ENCODE measurements at places on chromosomes 2 and 18.
A peak's percentile ranks its signal among the peaks of the same experiment; 100 is the strongest.

- DNase-seq = peak; percentile 34
Measured at GRCh38 chr2:19955544-19956422, 34.1 kb downstream of the WDR35 start.

GRCh38 chr2:85596026-85596333 lies 435 bp downstream of the RNF181 start:
- DNase-seq = peak; percentile 45

GRCh38 chr2:62344472-62344871 lies 148.6 kb downstream of the B3GNT2 start:
- no peak for DNase-seq

DNA sequence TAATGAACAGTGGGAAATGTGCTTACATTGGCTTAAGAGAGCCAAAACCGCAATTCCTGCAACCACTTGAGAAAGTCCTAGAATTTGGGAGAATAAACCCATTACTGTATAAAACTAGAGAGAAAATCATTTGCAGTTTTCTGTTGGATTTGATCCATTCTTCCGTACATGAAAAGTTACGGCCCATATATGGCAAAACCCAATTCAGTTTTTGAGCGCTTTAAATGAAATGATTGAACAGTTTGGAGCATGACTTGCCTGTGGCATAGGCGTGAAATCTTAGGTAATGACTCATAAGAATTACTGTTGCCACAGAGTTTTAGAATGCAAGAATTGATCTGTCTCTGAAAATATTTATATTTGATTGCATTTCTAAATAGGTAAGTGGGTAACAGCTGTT lies 52.0 kb downstream of the PHLPP1 start:
- DNase-seq = no peak

- no peak for DNase-seq
Measured at GRCh38 chr18:31243740-31244512, 74.0 kb upstream of the DSG1 start.

DNA sequence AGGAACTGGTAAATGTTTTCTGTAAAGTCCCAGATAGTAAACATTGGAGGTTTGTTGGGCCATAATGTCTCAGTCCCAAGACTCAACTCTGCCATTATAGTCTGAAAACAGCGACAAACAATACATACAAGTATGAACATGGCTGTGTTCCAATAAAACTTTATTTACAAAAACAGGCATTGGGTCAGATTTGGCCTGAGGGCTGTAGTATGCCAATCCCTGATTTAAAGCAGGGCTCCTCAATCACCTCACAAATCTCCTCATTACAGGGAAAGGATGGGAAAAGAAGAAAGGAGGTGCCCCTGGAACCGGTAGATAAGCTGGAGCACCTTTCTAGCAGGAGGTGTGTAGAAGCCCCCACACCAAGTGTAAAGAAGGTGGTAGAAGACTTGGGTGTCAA lies 48.9 kb upstream of the UPP2 start:
- no peak for DNase-seq

GRCh38 chr2:182186132-182186735 lies 200.6 kb downstream of the PPP1R1C start:
- no peak for DNase-seq

DNA sequence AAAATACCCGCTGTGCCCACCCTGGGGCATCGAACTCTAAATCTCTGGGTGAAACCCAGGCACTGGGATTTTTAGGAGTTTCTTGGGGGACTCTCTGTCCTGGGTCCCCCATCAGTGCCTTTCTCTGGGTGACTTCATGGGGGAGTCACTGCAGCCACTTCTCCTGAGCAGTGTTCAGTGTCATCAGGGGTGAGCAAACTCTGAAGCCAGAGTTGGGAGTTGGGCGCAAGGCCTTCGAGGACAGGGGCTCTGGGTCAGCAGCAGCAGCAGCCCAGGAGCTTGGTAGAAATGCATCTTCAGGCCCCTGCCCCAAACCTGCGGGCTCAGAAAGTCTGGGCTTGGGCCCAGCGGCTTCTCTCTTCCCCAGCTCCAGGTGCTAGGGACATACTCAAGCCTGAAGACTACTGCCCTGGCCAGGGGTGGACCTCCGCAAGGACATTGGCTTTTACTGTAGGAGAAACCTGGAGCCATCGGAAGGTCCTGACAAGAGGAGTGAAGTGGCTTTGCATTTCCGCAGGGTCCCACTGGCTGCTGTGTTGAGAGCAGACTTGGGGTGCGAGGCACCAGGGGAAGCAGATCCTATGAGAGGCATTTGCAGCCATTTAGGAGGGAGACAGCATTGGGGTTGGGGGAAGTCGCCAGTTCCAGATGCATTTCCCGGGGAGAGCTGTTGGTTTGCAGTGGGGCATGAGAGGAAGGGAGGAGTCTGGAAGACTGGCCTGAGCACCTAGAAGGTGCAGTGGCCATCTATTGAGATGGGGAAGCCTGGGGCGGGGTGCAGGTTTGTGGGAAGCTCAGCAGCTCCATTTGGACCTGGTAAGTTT lies 51.5 kb upstream of the FAHD2A start:
- no peak for DNase-seq

- DNase-seq = no peak
Measured at GRCh38 chr2:42359304-42359964, 1.6 kb downstream of the COX7A2L start.

- no peak for DNase-seq
Measured at GRCh38 chr18:59612381-59612780, 84.8 kb downstream of the CCBE1 start.

- no peak for DNase-seq
Measured at GRCh38 chr2:67453310-67453709, 56.2 kb downstream of the ETAA1 start.

- peak; percentile 1 for DNase-seq
Measured at GRCh38 chr18:7272311-7273049, 41.6 kb downstream of the LRRC30 start.

Measured in stimulated activated CD4-positive, alpha-beta T cell treated with anti-CD3 and anti-CD28 coated beads, Interleukin-2, amount 100 ng/mL, for 24 hours (primary cell).